ENCODE measurements at places on chromosomes 1 and 21.

DNA sequence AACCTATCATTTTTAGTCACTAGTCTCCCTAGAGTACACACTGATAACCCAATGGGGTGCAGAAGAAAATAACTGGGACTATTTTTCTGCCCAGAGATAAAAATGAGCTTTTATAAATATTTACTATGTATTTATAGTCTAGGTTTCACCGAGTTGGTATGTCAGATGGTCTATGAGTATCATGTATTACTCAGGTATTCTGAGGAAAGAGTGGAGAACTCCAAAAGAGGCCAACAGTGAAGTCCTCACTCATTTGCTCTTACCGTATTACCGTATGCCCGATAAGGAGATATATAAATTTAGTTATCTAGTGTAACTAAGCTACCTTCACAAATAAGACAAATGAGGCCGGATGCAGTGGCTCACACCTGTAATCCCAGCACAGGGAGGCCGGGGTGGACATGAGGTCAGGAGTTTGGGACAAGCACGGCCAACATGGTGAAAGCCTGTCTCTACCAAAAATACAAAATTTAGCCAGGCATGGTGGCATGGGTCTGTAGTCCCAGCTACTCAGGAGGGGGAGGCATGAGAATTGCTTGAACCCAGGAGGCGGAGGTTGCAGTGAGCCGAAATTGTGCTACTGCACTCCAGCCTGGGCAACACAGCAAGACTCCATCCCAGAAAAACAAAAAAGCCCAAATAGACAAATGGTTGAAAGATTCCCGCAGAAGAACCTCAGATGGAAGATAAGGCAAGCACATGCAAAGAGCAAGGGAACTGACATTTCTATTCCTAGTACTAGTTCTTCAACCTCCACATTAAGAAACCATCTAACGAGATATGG, 15.6 kb downstream of the CSDE1 start:
- DNase-seq = no peak

DNA sequence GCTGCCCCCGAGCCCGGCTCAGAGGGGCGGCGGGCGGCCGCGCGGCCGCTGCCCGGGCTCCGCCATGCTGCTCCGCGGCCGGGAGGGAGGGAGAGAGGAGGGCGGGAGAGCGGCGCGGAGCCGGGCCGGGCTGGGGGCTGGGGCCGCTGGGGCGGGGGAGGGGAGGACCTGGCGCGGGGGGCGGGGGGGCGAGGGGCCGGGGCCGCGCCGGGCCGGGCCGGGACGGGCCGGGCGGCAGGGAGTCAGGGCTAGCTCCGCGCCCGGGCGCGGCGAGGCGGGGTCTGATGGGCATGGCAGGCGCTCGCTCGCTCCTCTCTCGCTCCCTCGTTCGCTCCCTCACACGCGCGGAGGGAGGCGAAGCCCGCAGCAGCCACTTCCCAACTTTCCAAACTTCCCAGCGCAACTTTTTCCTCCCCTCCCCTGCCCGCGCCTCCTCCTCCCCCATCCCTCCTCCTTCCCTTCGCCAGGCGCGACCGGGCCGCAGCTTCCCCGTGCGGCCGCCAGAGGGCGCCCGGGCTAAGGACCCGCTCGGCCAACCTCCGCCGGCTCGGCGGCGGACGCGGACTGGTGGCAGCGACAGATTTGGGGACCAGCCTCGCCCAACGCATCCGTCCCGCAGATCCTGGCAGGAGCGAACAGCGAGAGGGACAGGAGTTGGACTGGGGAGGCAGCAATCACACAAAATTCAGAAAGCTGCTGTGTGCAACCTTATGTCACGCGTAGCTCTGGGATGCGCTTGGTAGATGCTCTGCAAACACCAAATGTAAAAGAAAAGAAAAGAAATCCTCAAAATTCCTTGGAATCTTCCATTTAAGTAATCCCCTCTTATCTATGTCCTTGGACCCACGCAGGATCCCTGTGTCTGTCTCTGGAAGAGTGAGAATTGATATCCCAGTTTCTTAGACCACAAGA, at the start of gene TRABD2B:
TSS of gene TRABD2B (minus strand) at position 97 of the 912 bp plus-strand sequence.
- peak; percentile 63 for DNase-seq

DNA sequence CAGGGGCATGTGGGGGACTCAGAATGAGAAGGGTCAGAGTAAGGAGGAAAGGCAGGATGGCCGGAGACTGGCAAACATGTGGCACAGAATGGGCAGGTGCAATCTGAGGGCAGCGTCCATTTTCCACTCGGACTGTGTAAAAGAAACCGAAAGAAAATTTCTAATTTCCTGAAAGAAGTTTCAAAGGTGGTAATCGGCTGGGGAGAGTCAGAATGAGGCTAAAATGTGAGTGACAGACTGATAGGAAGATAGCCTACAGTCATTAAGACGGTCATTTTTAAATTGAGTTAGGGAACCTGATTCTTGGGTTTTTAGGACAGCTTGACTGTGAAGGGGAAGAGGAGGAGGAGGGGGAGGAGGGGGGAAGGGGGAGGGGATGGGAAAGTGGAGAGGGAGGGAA, 23.6 kb downstream of the COA6 start:
- no peak for DNase-seq

DNA sequence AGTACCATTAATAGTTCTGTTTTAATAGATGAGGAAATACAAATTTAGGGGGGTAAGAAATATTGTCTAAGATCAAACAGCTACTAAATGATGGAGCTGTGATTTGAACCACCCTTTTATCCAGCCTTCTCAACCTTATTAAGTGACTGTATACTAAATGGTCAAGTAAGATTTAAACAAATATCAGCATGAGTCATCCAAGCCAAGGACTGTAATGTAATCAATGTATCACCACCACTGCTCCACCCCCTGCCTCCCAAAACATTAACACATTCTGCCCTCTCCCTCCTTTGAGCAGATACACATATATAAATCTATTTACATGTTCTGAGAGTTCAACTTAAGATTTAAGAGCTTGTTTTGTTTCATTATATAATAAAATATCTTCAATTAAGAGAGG, 58.9 kb downstream of the LRRC40 start:
- no peak for DNase-seq

DNA sequence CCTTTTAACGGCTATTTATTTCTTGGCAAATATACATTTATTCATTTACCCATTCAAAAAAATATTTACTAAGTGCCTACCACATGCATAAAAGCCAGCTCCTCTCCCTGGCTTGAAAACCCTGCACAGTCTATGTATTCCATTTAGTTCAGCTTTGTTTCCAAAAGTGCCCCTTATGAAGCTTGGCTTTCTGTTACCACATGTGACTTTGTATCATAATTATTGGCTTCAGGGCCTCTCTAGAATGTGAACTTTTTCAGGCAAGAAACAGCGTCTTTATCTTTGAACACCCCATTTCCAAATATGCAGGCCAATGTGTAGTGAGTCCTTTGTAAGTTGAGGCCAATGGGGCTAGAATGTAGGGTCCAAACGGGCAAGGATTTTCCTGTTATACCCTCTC, 69.4 kb downstream of the CACHD1 start:
- DNase-seq = no peak
